ENCODE measurements at places on chromosomes 4 and X.

DNA sequence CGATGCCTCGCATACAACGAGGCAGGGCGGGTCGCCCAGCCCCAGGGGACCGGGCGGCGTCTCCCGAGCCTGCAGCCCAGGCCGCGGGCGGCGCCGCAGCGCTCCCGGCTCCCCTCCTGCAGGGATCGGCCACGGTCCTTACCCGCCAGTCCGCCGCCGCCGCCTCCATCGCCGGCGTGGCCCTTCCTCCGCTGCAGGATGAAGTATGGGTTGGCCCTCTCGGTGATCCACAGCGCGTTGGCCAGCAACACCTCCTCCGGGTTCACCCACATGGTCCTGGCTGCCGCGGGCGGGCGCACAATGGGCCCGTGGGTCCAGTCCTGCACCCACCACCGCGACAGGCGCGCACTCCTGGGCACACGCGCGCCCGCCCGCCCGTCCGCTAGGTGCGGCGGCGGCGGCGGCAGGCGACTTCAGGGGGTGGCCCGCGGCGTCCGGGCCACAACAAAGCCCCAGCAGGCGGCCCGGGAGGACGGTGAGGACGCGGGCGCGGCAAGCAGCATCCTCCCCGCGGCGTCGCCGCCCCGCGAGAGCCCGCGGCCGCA lies 339 bp downstream of the TBC1D9 start:
- peak; percentile 59 for DNase-seq

GRCh38 chrX:148872161-148872535 lies 371.7 kb downstream of the AFF2 start:
- peak; percentile 55 for DNase-seq

DNA sequence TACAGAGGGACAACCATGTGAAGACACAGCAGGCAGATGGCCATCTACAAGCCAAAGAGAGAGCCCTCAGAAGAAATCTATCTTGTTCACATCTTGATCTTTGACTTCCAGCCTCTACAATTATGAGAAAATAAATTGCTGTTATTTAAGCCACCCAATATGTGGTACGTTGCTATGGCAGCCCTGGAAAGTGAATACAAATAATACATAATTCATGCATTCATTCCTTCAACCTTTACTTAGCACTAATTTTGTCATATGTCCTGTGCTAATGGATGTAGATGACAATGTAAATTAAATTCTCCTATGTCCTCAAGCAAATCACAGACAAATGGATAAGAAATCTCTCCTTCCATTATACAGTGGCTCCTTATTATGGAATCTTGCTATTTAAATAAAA lies 361.6 kb downstream of the PACRGL start:
- DNase-seq = no peak

GRCh38 chr4:77619408-77619807 lies 13.8 kb downstream of the CXCL13 start:
- no peak for DNase-seq

- no peak for DNase-seq
Measured at GRCh38 chrX:154313147-154313546, 17.6 kb downstream of the TKTL1 start.

DNA sequence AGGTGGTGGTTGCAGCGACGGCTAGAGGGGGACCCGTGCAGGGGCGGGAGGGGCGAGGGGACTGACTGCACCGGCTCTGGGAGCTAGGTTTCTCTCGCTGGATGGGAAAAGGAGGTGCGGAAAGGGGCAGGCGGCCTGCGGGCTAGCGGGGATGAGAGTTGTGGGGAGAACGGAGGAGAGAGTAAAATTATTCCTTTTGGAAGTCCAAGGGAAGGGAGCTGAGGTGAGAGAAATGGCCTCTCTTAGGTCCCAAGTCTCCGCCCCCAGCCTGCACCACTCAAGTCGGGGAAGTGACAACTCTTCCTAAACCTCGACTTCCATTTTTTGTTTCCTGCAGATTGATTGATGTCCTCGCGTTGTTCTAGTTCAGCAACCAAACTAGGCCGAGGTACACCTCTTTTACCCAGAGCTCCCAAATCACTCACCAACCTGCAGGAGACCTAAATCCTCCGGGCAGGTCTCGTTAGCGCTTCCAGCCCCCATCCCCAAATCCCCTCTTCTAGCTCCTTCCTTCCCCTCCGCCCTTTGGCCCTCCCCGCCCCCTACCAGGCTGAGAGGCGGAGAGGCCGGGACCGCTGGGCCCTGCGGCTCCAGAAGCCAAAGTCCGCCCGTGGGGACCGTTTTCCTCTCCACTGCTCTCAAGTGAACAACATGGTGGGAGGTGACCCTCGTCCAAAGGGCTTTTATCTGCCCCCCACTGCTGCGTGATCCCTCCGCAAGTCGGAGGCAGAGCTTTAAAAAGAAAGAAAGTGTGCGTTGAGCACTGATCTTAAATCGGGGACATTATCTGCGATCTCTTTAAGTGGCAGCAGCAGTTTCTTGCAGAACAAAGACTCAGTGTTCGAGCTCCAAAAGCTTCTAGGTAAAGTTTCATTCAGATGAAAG lies 7.3 kb downstream of the PITX2 start:
- DNase-seq = no peak

- DNase-seq = no peak
Measured at GRCh38 chr4:129278868-129279267, 182.9 kb downstream of the C4orf33 start.

DNA sequence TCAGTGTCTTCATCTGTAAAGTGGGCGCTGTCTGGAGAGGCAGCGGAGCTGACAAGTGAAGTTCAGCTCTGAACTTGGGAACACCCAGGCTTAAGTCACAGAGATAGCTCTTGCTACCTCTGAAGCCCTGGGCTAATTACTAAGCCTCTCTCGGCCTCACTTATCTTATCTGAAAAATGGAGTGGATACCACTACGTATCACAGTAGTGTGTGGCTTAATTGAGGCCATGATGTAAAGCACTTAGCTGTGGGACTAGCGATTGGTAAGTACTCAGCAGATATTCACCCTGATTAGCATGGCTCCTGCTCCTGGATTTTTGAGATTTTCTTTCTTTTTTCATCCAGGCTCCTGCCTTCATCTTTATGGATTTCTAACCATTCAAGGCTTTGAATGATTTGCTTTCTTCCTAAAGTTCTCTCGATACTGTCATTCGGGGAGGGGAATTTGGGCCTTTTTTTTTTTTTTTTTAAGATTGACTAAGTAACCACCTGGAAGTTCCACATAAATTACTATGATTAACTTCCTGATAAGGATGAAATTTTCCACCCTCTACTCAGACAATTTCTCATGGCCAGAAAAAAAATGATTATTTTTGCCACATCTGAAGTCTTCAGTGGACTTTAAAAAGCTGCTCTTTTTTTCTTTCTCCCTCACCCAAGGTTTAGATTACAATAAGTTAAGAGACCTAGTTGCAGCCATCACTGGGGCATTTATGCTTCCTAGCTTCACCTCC lies 17.1 kb downstream of the LDB2 start:
- no peak for DNase-seq
